Esophagus muscularis mucosa (tissue), 4 donors: ENCODE measurements at places on chromosomes 4 and X.

DNA sequence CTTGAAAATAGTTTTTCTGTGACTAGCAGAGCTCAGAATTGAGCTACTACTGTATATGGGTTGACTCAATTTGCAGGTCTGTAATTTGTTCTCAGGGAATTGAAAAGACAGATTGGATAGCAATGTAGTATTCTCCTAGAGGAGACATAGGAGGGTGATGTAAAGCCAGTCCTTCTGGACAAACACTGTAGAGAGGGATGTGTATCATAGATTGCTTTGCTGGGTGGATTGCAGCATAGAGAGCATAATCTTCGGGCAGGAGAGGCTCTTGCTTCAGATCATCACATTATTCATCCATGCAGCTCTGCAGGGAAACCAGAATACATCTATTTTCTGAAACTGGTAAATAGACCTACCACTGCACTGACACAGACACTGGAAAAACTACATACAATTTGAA is 1110.5 kb downstream of the RAPGEF2 start:
- DNase-seq: no peak

DNA sequence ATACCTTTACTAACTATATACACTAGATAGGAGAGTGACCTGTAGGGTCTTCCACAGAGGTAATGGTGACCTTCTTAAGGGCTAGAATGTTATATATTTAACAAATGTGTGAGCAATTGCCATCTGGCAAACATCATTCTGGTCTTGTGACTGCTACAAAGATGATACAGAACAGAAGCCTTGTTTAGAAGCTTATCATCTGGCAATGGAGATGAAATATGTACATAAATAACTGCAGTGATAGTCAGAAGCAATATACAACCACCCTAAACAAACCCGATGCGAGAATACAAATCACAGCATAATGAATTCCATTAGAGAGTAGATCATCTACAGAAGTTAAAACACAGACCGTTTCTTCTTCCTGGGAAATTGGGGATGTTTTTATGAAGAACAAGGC is 952.7 kb upstream of the SLIT2 start:
- DNase-seq: no peak

GRCh38 chrX:145631461-145631951 is 186.1 kb upstream of the SLITRK2 start:
- DNase-seq: no peak

GRCh38 chrX:115894087-115894486 is 276.5 kb upstream of the AGTR2 start:
- no peak for DNase-seq

DNA sequence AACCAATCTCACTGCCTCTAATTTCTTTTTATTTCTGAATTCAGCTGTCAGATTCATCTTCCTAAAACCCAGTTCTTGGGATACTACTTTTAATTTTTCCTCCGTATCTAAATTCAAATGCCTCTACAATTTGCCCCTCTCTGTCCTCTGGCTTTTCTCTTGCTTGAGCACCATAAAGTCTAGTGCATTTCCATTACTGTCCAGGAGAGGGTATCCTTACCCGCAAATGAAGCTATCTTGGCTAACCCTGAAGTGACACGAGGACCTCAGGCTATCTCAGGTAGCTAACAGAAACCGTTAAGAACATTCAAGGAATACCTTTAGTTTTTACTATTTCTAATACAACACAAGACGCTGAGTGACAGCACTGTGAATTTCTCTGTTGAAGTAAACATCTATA is 49.4 kb upstream of the PRR32 start:
- no peak for DNase-seq

DNA sequence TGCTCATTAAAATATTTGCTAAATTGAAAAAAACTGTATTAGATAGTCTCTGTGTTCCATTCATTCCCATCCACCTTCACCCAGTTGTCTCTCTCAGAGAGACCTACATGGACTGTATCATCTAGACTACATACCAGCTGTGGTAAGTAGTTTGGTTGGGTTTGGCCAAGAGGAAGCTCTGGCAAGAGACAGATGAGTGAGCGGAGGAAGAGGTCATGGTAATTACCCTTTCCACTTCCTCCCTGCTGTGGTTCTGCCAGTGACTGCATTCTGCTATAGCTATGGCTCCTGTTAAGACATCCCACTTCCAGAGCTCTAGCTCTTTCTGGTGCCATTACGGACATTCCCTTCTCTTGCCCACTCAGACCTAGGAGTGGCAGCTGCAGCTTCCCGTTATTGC is 239.0 kb upstream of the MID1 start:
- DNase-seq: no peak

GRCh38 chr4:98662626-98663225 is 4.3 kb upstream of the TSPAN5 start:
- DNase-seq: no peak

DNA sequence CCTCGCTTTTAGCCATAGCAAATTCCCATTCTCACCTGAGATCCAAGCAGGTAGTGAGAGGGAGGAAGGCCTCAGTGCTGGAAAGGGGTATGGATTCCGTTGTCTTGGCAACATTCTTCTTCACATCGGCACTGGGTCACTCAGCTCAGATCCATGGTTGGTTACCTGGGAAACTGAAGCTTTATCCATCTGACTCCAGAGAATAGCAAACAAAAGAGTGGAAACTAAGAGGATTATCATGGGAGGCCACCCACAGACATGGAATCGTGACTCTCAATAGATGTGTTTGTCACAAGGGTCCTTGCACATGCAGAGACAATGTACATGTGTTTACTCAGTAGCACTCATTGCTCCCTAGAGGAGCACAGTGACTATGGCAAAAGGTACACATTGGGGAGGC is 81.0 kb downstream of the MAGED4 start:
- no peak for DNase-seq

DNA sequence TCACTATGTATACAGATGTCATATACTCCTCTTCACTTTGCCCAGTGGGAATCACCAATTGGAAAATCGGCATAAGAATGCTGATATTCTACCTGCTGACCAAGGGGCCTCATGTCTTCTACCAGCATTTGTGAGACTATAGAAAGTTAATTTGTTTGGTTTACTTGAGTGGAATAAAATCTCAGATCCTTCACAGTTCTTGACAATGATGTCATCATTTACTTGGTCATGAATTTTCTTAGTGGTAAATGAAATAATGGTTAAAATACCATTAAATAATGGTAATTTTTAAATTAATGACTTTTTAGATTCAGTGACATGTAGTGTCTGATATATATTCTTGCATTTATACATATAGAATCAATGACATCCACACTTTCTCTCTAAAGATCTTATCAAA is 1052.6 kb downstream of the ADGRL3 start:
- no peak for DNase-seq

DNA sequence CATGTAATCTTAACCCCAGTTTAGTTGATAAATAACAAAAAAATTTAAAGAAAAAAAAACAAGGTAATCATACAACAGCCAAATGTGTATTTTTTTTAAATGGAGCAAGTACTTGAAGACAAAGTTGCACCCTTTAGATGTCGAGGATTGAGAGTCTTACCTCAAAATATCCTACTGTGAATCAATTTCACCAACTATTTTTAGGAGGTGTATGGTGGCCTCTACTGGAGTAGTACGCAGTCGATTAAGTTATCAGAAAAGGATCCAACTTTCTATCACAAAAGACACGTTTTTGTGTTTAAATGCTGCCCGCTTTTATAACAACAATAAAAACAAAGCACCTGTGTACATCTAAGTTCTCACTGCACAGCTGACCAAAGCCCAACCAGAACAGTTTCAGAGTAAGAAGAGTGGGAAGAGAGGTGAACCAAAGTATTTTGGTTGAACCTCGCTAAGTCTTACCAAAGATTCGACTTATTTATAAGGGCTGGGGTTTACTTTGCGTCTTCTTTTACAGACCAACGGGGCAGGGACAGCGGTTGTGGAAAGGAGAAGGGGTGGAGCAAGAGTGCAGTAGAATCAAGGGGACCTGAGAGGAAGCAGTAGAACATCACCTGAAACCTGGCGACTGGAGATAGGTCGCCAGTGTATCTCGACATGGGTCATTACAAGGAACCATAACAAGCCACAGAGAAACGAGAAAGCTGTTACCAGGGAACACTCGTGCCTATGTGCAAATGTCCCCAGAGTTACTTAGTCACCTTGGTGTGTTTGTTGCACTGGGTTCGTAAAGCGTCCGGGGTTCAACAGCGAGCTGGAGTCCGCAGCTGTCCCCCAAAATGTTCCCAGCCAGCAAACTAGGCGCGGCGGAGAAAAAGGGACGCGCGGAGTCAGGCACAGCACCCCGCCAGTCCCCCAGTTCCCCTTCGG is 1.1 kb downstream of the RPS6KA6 start:
- no peak for DNase-seq

DNA sequence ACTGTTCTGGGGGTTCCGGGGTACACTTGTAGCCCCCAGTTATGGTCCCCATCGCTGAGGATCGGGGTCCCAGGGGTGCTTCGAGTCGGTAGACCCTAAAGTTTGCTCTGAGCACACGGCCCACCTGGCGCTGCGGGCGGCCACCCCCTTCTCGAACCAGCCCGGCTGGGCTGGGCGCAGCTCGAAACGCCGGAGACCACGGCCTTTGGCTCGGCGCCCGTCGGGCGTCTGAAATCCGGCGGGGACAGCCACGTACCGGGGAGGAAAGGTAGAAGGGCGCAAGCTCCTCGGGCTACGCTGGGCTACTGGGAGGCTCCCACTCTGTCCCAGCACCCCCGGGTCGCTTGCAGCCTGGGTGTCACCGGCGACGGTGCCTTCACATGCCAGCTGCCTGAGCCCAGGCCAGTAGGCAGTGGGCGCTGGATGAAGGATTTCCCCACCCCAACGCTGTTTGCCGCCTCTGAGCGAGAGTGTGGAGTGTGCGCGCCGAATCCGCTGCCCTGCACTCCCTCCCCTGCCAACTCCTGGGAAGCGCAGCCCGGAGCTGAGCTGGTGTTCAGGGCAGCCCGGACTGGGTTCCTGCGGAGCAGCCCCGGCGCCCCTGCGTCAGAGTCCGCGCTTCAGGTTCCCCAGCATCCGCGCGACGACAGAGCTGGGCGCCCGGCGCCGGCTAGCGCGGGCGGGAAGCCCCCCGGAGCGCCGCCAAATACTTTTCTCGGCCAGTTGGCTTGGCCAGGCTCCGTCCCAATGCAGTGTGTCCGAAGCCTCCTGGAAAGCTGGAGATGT is 637 bp downstream of the MAMLD1 start:
- DNase-seq: no peak

DNA sequence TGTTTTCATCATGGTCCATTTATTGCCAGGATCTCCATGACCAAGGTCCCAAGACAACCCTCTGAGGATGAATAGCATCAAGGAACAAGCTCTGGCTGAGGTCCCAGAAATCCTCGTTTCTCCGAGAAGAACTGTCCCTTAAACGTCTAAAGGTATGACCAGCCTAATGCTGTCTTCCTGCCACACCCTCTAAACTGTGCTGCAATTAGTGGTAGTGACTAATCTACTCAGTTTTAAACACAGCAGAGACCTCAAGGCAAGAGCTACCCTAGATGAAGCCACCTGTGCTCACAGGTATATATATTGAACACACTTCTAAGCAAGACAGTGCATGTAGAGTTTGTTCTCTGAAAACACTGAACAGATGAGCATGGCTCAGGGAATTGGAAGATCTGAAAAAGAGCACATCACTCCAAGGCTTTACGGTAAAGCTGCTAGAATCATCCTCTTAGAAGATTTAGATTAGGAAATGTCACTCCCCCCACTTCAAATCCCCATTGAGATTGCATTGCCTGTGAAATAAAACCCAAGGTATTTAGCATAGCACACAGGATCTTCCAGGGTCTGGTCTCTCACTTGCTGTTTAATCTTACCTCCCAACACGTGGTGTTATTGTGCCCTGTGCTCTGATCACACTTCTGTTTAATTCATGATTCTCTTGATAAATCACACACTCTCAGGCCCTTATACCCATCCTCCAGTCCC is 173.9 kb upstream of the VCX3A start:
- DNase-seq: no peak

GRCh38 chr4:118921786-118922185 is 33.1 kb downstream of the SYNPO2 start:
- no peak for DNase-seq

GRCh38 chrX:19739683-19740082 is 147.7 kb downstream of the SH3KBP1 start:
- DNase-seq: peak; percentile 91

DNA sequence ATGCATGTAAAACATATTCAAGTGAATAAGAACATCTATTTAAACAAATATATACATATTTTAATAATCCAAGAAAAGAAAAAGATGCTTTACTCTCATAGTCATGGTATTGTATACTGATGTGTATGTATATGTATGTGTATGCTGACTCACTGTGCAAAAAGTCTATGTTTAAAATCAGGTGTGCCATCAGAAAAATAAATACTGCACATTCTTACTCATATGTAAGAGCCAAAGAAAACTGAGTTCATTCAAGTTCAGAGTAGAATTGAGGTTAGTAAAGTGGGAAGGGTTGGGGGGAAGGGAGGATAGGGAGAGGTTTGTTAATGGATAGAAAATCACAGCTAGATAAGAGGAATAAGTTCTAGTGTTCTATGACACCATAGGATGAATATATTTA is 403.9 kb upstream of the SMIM31 start:
- DNase-seq: no peak

- no peak for DNase-seq
These were observed 82.0 kb upstream of the CLDN34 start for GRCh38 chrX:9885150-9885549.

DNA sequence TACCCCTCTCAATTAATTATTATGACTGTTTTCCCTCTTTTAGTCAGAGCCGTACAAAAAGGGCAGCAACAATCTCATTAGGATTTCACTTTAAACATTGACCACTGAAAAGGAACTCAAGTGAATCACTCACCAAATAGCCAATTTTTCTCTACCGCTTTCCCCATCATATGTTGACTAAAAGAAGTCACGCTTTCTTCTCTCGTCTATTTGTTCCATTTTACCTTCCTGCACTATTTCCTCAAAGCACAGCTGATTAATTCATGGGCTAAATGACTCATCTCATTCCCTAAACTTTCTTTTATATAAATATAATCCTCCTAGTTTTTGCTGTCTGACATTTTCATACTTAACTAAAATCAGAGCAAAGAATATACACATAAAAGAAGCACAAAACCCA is 8.2 kb downstream of the MID1 start:
- no peak for DNase-seq

DNA sequence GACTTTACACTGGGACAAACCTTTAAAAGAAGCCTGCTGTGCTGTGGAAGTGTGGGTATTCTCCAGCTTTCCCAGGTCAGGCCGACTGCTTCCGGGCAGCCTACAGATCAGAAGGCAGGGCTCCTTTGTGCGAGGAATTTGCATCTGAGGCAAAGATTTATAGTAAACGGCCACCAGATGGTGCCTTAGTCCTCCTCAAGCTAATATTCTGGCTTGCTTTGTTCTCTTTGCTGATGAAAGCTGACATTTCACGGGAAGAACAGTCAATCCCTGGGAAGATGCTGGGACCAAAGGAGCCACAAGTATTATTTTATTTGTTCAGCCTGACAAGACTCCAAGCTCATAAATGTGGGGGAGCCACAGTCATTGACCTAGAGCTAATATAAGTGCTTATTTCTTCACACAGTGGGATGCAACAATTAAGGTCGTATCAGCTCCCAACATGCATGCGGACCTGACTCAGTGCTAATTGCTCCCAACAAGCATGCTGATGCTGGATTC is 120.7 kb upstream of the TRIM2 start:
- DNase-seq: no peak
